ENCODE measurements at places on chromosomes 16 and 17.

- no peak for DNase-seq
Observed at GRCh38 chr16:52446080-52446479, 100.9 kb downstream of the TOX3 start.

DNA sequence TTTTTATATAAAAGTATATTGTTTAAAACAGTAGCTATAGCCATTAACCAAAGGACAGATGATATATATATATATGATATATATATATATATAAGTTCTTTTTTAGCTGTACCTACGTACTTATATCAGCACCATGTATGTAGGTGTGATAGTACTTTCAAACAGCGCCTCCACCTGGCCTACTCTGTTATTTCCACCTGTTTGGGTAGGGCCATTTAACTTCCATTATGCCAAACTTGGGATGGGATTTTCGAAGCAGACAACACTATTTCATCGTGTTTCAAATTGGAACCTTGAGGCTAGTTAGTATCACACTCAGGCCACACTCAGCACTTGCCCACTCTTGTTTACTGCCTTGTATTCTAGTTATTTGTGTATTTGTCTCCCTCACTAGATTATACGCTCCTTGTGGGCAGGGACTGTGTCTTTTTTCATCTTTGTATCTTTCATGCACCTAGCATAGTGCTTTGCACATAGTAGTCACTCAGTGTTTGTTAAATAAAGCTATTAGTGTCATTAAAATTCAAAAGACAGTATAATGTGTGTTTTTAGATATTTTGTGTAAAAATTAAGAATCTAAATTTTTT lies 11.8 kb upstream of the CLTC start:
- no peak for DNase-seq

- no peak for DNase-seq
Observed at GRCh38 chr17:2929881-2930533, 133.4 kb downstream of the OR1D5 start.

DNA sequence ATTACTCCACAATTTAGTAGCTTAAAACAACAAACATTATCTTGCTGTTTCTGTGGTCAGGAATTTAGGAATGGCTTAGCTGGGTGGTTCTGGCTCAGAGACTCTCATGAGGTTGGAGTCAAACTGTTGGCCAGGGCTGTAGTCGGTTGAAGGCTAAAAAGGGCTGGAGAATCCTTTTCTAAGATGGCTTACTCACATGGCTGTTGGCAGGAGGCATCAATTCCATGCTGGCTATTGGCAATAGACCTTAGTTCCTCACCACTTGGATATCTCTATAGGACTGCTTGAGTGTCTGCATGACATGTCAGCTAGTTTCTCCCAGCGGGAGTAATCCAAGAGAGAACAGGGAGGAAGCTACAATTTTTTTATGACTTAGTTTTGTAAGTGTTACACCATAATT lies 6.6 kb upstream of the EFCAB13 start:
- DNase-seq = no peak

DNA sequence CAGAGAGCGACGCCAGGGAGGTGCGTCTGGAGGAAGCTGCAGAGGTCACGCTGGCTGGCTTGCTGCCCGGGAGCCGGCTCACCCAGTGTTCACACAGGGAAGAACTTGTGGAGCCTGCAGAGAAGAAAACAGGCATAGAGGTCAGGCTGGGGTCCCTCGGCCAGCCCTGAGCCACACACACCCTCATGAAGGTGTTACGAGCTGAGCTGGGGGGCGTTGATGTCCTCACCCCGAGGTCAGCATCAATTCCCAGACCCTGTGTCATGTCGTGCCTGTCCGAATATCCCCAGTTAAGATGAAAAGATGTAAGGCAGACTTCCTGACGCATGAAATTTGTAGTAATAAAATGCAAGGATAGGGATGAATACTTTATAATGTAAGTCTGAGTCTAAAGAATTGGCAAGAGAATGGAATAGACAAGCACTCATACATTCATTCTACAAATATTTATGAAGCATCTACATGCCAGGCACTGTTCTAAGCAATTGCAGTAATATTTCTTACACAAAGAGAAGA lies 77.1 kb downstream of the USP31 start:
- no peak for DNase-seq

DNA sequence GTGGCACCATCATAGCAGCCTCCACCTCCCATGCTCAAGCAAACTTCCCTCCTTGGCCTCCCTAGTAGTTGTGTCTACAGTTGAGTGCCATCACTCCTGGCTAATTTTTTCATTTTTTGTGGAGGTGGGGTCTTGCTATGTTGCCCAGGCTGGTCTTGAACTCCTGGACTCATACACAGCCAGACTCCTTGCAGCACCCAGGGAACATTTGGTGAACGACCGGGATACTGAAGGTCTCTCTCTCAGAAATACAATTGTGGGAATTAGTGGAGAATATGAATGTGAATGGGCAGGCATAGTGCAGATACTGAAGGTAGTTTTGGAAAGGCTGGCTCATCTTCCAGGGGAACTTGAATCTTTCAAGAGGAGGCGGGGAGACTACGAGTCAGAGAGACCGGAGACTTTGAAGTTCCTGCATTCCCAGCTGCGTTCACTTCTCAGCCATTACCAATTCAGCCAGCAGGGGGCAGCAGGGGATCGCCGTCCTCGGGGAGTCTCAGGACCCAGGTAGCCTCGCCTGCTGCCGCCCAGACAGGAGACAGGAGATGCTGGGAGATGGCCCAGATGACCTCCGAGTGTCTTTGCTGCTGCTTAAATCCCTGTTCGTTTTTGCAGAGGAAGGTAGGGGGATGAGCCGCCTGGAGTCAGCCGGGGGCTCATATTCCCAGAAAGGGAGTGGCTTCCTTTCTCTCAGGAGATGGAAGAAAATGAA lies 68.6 kb downstream of the HAPSTR1 start:
- no peak for DNase-seq

GRCh38 chr16:86899151-86899550 lies 320.8 kb downstream of the FOXL1 start:
- no peak for DNase-seq

GRCh38 chr16:28930652-28931051 lies 1.1 kb upstream of the CD19 start:
- no peak for DNase-seq

- no peak for DNase-seq
Observed at GRCh38 chr16:11398851-11399250, 53.6 kb downstream of the RMI2 start.

DNA sequence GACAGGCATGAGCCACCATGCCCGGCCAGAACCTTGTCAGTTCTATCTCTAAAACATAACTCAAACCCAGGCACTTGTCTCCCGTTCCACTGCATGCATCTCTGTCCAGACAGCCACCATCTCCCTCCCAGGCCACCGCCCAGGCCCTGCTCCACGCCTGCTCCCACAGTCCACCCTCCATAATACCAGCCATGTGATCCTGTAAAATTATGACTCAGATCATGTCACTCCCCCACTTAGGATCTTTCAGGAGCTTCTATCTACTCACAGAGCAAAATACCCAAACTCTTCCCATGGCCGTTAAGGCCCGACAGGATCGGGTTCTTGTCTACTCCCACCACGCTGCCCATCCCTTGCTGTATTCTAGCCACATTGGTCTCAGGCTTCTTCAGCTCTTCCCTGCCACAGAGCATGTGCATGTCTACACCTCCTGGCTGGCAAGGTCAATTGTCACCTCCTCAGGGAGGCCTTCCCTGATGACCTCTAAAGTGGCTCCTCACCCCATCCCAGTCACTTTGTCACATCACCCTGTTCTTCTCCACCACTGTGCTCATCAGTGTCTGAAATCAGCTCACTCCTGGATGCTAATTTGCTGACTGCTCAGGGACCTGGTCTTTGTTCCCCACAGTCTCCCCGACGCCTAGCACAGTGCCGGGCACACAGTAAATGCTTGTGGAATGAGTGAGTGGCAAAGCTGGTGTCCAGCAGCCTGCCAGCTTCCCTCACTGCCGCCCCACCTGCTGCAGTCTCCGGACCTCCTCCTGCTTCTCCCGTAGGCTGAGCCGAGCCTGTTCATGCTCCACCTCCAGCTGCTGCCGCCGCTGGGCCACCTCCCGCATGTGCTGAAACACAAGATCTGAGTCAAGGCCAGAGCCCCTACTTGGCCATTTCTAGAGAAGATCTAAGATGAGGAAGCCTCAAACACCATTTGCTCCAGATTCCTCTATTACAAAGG lies 6.7 kb downstream of the TSPOAP1 start:
- DNase-seq = no peak

- no peak for DNase-seq
Observed at GRCh38 chr16:79642652-79643051, 42.1 kb upstream of the MAF start.

DNA sequence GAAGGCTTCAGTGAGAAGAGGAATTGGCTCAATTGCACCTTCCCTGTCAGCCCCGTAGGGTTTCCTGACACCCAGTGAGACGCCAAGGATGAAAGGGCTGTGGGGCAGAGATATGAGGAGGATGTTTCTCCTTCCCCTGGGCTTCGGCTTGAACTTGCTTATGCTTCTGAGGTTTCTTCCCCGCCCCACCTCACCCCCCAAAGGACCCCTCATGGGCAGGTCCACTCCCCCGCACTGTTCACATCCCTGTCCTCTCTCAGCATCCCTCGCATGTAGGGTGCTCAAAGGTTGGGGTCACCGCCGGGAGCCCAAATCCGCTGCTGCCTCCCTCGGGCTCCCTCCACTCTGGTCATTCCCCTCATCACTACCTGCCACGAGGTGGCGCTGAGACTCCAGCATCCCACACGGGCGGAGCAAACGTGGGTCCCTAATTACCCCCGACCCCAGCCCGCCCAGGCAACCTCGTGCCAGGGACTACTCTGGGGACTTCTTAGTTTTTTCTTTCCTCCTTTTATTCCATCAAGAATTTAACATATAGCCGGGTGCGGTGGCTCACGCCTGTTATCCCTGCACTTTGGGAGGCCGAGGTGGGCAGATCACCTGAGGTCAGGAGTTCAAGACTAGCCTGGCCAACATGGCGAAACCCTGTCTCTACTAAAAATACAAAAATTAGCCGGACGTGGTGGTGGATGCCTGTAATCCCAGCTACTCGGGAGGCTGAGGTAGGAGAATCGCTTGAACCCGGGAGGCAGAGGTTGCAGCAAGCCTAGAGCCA lies 3.3 kb upstream of the TRARG1 start:
- DNase-seq = peak; percentile 34

- no peak for DNase-seq
Observed at GRCh38 chr17:63042256-63042812, 76.3 kb downstream of the TANC2 start.

DNA sequence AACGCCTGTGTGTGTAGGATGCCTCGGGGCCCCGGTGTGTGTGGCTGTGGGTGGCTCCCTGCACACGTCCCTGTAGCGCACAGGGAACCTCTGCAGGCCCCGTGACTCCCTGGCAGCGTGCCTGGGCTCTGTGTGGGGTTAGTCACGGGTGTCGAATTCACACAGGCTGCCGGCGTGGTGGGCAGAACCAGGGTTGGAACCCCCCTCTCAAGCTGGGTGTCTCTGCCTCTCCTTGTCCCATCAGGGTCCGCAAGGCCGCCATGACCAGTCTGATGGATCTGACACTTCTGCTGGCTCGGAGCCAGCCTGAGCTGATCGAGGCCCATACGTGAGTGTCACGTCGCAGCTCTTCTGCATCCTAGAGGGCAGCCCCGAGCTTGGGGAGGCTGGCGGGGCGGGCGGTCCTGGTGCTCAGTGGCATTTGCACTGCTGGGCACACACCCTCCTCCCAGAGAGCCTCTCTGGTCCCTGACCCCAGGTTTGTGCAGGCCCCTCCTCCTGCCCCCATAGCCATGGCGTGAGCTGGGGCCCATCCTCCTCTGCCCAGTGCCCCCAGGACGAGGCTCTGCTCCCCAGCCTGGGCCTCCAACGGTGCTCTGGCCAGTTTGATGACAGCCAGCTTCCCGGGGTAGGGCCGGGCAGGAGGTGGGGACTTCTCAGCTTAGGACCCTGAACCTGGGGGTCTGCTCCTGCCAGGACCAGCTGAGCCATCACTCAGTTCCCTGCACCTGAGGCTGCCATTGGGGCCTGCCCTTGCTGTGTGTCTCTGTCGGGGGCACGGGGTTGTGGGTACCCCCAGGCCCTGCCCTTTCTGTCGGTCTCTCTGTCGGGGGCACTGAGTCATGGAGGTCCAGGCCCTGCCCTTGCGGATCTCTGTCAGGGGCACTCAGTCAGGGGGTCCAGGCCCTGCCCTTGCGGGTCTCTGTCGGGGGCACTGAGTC lies 88.1 kb upstream of the ZNF750 start:
- no peak for DNase-seq

GRCh38 chr17:1865252-1866037 lies 35.6 kb downstream of the RPA1 start:
- peak; percentile 13 for DNase-seq

DNA sequence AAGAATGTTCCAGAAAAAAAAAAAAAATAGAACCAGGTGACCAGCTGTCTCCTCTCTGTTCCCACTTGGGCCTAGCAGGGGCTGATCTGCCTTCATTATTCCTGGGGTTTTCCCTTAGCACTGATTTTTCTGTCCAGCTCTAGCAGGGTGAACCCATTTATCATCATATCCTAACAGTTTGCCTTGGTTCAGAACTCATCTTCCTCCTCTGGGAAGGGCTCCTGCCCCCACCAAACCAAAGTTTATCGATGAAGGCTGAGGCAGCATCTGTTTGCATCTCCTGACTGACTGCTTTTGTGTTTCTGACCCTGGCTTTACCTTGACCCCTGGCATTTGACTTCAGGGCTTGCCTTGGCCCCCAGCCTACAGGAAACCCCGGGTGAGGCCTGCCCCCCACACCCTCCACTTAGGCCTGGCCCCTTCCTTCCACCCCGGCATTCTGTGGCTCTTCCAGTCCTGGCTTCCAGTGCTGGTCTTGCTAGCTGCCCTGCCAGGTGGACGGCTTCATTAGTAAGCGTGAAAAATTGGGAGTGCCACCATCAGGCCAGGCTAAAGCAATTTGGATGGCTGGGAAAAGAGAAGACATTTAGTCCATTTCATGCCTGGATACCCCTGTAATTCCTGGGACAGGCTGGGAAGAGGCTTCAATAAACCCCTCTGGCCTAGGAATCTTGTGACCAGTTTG lies 164.9 kb downstream of the CCDC182 start:
- DNase-seq = no peak

DNA sequence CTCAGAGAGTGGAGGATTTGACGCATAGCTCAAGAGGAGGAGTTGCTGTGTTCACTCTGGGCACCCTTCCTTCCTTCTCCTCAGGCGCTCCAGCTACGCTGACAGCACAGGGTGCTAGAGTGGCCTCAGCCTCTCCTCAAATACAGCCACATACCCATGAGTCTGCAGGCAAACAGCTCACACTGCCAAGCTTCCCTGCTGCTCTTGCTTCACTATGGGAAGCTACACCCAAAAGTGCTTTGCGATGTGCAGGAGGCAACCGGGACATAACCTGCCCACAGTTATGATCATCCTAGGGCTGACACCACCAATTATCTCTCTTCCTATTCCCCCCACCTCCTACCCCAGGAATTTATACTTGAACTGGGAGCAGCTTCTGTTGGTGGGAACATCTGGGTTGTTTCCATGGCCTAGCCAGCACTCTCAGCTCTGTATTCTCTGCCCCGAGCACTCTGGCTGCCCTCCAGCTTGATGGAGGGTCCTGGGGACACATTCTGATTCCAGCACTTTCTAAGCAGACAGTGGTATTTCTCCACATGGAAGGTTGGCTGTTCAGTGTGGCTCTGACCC lies 40.3 kb upstream of the SREBF1 start:
- no peak for DNase-seq

- no peak for DNase-seq
Observed at GRCh38 chr16:52383640-52384292, 163.2 kb downstream of the TOX3 start.

All from stimulated activated CD8-positive, alpha-beta memory T cell treated with anti-CD3 and anti-CD28 coated beads, Interleukin-4, amount 100 ng/mL, for 4 hours (primary cell).